WERI-Rb-1 (cell line): ENCODE measurements at places on chromosomes 12 and 14.

- no peak for DNase-seq
These were observed 315.7 kb downstream of the TMEM121 start for GRCh38 chr14:105842105-105842504.

DNA sequence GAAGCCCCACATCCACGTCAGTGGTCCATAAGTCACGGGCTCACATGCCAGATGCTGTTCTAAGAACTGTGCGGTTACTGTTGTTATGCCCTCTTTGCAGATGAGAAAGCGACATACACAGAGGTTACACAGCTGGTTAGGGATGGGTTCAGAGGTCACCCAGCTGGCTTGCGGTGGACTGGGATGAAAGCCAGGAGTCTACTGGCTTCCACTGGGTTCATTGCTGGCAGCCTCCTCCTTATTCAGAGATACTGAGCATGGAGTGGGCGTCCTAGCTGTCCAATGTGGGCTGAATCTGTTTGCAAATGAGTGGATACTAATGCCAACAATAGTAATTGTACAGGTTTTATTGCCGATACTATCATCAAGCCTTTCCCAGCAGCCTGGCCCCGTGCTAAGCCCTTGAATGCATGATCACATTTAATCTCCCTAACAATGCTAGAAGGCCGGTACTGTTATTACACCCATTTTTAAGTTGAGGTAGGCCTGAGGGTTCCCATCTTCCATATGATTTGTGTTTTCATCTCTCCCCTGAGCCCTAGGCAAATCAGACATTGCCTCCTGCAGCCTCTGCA, 129.1 kb downstream of the PLXNC1 start:
- DNase-seq: no peak

- no peak for DNase-seq
These were observed 88.9 kb upstream of the SLC38A2 start for GRCh38 chr12:46461459-46461858.

DNA sequence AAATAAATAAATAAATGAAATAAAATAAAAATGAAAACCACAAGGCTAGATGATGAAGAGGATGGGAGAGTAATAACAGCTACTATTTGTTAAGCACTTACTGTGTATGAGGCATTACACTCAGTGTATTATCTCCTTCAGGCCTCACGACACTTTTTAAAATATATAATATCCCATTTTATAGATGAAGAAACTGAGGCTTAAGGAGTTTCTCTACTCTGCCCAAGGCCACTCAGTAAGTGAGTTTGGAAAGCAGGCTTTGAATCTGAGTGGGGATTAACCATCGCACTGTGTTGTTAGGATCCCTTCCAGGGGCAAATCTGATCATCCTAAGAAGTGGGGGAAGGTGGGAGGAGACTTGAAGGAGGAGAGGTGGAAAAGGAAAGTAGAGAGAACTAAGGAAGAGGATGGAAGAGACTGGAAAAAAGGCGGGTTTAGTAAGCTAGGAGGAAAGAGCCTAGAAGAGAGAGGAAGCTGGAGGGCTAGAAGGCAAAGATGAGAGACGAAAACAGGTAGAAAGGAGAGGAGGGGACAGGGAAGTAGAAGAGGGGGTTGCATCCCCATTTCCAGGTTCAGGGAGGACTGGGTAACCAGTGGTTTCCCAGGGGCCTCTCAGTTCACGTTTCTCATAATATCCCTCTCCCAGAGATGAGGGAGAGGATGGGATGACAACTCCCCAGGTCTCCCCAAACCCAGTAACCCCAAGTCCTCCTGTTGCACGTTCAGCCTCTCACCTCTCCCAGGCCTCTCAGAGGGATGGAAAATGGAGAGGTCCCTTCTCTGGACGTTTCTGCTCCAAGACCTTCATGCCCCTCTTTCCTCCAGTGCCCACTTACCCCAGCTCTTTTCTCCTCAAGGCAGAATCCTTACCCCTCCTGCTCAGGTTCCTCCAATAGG, 1.7 kb downstream of the STAT6 start:
- no peak for DNase-seq

GRCh38 chr14:36162267-36162666, 14.3 kb downstream of the PTCSC3 start:
- no peak for DNase-seq

- DNase-seq: no peak
These were observed 8.3 kb downstream of the COL2A1 start for GRCh38 chr12:47995981-47996401.

- no peak for DNase-seq
These were observed 215.6 kb upstream of the DDHD1 start for GRCh38 chr14:53368711-53369201.
